ENCODE measurements at places on chromosomes 16 and 17.

GRCh38 chr16:47904691-47905090 is 251.1 kb downstream of the ABCC12 start:
- DNase-seq: no peak

- DNase-seq: no peak
Observed at GRCh38 chr17:79239205-79239604, 164.6 kb downstream of the ENGASE start.

DNA sequence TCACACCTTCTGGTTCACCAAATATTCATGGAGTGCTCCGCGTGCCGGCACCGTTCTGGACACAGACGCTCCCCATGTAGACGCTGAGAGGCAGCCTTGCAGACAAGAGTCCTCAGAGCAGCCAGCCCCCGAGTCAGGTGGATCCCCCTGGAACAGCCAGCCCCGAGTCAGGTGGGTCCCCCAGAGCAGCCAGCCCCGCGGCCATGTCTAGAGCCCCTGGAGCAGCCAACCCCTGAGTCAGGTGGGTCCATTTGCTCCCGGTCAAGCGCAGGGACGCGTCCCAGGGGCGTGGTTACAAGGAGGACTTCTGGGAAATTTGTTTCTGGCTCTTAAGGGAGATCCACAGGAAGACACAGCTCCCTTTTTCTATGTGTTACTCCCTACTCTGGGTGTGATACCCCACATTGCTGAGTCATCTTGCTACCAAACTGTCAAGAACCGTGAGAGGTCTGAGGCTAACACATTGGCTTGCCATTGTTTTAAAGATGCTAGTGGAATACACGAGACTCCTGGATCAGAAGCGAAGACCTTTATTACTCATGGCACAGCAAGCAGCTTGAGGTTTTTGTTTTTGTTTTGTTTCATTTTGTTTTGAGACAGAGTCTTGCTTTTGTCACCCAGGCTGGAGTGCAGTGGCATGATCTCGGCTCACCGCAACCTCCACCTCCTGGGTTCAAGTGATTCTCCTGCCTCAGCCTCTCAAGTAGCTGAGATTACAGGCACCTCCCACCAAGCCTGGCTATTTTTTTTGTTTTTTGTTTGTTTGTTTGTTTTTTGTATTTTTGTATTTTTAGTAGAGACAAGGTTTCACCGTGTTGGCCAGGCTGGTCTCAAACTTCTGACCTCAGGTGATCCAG is 43.3 kb upstream of the CBFA2T3 start:
- DNase-seq: no peak

DNA sequence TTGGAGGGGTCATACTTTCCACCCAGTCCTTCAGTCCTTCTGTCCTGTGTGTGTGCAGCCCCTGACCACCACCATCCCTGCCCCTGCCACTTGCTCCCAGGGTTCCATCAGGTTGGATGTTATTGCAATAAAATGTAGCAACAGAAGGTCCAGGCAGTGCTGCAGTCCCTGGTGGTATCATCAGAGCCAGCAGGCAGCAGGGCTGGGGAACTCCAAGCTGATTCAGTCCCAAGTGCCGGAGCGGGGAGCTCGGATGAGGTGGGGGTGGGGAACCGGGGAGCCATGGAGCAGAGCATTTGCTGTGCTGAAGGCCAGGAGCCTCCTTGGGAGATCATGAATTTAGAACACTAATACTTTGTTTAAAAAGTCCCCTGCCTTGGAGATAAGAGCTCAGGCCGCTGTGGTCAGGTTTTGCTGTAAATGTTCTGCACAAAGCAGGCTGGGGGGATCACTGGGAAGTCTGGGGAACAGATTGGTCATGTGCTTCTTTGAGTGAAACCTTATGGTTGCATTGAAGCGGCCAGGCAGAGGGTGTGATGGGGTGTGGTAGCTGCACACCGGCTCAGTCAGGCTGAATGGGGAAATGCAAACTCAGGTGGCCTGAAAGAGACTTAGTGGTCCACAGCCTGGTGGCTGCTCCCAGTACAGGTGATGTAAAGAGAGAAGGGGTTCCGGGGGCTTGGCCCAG is 225.9 kb downstream of the SEC14L1 start:
- no peak for DNase-seq

- peak; percentile 67 for DNase-seq
Observed at GRCh38 chr17:34637548-34638525, 58.5 kb downstream of the TMEM132E start.

Data from T-helper 1 cell (primary cell).